Activated T-cell treated with anti-CD3 and anti-CD28 coated beads for 24 hours (primary cell): ENCODE measurements at places on chromosomes 12 and 14.

DNA sequence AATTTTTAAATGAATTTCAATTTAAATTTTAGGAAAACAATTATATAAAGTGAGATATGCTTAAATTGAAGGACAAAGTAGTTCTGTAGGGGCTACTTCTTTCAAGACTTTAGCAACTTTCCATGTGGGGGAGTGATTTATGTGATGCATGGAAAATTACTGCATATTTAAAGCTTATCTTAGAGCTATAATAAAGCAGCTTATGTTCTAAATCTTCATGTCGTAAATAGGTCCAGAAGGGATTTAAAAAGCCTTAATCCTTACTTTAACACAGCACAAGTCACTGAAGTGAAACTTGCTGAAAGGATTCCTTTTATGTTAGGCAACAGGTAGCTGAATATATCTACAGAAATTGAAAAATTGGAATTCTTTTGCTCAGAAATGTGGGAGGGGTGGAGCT is 340.4 kb downstream of the NAV3 start:
- DNase-seq = no peak

DNA sequence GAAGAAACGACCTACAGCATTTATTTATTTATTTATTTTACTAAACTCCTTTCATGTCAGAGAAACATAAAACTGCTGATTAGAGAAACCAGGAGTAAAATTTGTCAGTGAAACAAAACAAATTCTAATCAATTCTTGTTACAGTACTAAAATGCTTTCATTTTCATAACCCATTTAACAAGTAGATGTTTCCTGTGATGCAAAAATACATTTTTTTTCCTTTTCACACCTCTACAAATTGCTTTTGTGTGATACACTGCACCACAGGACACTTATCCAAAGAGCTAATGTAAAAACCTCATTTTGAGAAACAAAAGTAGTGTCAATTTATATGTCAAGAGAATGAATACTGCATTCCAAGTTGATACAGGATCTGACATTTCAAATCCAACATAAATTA is 155.1 kb downstream of the SYT1 start:
- DNase-seq = no peak

DNA sequence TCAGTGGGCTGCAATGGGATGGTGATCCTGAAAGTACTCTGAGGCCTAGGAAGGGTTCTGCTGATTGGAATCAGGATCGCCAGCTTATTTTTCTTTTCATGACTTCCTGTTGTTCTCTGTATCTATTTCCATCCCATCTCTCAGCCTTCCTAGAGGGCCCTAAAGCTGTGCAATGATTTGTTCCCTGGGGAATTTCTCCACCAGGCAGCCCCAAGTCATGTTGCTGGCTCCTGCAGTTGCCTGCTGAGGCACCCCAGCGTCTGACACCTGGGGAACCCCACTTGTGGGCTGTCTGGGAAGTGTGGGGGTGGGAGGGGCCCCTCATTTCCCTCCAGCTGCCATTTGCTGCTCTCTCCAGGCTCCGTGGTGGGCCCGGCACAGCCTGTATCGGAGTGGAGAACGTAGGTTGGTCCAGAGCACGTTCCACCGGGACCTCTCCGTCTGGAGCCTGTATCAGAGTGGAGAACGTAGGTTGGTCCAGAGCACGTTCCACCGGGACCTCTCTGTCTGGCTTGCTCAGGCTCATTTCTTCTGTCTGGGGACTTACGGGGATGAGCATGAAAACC is 138.3 kb downstream of the TSPAN9 start:
- no peak for DNase-seq

DNA sequence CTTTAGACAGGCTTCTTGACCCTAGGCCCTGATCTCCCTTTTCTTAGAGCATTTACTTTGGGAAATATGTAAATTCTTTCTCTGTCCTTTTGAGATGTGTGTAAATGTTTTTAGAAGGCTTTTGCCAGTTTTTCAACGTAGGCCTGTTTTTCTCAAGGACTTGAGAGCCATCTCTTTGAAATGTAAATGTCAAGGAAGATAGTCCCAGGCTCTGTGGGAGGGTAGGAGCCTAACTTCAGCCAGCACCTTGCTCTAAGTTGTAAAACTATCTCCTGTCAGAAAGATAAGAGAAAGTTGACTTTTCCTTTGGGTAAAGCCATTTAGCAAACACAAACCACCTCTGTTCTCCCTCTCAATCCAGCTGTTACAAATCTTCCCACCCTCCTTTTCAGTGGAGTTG is 219.8 kb downstream of the RPS29 start:
- DNase-seq = no peak

- no peak for DNase-seq
Observed at GRCh38 chr14:100122481-100123223, 36.8 kb downstream of the DEGS2 start.

DNA sequence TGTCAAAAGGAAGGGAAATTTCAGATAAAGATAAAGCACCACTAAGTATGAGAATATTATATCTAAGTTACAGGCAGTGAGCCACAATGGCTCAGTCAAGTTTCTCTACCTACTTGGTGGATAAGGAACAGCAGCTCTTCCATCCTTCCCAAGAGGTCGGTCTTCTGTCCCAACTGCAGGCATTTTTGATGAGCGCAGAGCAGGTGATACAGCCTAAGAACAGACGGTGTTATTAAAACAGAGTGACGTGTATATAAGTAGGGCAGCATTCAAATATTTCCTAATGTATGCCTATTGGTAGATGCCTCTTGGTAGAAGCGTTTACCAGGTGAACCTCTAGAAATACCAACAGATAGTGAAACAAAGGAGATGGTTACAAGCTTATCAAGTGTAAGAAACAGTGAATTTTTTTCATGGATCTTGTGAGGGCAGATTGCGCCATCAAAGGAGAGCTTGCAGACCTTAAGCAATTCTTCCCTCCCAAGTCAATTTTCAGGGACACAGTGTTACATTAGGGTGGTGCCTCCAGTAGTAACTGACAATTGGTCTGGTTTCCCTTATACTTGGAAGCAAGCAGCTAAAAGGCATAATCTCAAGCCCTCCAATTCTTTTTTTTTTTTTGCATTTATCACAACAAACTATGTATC is 274.5 kb downstream of the MED13L start:
- no peak for DNase-seq

GRCh38 chr12:95215949-95216348 is 1.3 kb downstream of the FGD6 start:
- no peak for DNase-seq

DNA sequence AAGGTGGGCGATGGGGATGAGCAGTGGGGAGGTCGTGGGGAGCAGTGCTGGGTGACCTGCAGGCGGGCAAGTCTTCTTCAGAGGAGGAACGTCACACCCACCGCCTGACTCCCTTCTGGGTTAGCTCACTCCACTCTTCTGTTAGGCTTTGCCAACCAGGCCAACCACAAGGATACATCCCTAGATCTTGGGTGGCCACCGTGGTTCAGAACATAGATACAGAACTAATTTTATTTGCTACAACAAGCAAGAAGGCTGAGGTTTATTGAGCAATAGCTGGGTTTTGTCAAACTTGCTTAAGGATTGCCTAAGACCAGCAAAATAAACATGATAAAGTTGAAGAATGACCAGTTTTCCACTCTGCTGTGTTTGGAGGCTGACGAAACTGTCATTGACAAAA is 109.4 kb downstream of the DACT1 start:
- DNase-seq = no peak

- DNase-seq = no peak
Observed at GRCh38 chr12:26857465-26858176, 24.6 kb upstream of the ITPR2 start.

GRCh38 chr14:81427348-81428058 is 27.4 kb upstream of the STON2 start:
- DNase-seq = no peak

GRCh38 chr12:3587402-3588013 is 96.5 kb downstream of the PRMT8 start:
- no peak for DNase-seq

- no peak for DNase-seq
Observed at GRCh38 chr12:124687917-124688316, 120.5 kb upstream of the NCOR2 start.

DNA sequence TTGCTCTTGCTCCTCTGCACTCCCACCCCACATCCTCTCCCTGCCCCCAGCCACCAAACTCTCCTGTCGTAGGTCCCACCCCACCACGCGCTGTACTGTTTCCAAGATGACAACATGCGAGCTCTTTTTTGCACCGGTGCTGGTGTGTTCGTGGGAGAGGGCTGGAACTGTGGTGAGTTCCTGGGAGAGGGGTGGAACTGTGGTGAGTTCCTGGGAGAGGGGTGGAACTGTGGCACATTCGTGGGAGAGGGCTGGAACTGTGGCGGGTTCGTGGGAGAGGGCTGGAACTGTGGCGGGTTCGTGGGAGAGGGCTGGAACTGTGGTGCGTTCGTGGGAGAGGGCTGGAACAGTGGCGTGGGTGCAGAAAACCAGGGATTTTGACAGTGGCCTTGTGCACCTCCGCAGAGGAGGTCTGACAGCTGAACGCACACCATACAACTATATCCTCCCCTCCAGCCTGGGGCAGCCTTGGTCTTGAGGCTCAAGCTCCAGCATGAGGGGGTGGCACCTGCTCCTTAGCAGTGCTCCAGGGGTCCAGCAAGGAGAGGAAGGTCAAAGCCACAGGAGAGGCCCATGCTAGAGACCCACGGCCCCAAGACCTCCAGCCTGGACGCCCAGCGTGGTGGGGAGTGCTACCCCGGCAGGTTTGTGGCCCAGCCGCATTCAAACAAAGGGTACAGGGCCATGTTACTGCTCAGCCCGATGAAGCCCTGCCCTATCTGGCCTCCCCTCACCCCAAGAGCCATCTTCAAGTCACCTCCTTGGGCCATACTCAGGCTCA is 50.1 kb downstream of the ACTN1 start:
- no peak for DNase-seq

GRCh38 chr12:2560356-2560755 is 234.4 kb upstream of the FKBP4 start:
- no peak for DNase-seq

DNA sequence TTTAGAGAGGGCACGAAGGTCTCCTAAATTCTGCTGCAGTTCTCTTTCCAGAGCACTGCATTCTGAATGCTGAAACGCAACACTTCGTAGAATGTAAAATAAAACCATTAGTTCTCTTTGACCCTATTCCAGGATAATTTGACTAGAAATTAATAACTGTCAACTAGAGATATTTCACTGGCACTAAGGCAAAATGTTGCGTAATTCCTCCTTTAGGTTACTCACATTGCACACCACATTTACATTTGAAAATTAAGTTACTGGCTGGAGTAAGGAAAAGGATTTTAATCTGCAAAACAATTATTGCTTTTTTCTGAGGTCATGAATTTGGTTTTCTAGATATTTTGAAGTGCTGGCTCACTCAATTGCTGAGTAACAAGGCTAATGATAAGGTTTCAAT is 58.0 kb upstream of the TRHDE start:
- DNase-seq = no peak

DNA sequence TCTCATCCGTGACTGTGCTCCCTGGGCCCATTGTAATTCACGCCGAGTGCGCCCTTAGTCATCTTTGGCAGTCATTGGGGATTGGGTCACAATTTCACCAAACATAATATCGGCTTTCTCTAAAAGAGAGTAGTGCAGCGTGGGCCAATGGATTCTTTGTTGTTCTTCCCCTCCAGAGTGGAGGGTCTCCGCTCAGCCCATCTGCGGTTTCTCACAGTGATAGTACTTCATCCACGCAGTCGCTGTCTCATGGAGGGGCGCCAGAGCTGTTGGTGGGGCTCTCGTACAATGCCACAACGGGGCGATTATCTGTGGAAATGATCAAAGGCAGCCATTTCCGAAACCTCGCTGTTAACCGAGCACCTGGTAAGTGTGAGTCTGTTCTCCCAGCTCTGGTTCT is 321.8 kb downstream of the SNAPC1 start:
- no peak for DNase-seq

DNA sequence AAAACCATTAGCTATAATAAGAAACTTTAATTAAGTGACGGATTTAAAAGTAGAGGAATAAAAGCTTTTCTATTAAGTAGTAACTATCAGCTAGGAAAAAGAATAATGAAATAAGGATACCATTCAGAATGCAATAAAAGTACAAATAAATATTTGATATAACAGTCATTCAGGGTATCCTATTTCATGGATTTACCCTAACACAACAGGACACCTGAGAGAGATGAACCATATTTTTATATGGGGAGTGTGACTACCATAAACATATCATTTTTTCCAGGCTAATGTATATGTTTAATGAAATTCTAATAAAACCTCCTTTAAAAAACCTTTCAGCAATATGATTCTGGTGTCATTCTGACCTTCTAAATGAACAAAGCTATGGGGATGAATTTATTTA is 393.8 kb downstream of the SNAPC1 start:
- no peak for DNase-seq

- no peak for DNase-seq
Observed at GRCh38 chr12:110658878-110659277, 30.0 kb downstream of the HVCN1 start.

- DNase-seq = no peak
Observed at GRCh38 chr14:94099006-94099405, 11.5 kb upstream of the IFI27 start.

DNA sequence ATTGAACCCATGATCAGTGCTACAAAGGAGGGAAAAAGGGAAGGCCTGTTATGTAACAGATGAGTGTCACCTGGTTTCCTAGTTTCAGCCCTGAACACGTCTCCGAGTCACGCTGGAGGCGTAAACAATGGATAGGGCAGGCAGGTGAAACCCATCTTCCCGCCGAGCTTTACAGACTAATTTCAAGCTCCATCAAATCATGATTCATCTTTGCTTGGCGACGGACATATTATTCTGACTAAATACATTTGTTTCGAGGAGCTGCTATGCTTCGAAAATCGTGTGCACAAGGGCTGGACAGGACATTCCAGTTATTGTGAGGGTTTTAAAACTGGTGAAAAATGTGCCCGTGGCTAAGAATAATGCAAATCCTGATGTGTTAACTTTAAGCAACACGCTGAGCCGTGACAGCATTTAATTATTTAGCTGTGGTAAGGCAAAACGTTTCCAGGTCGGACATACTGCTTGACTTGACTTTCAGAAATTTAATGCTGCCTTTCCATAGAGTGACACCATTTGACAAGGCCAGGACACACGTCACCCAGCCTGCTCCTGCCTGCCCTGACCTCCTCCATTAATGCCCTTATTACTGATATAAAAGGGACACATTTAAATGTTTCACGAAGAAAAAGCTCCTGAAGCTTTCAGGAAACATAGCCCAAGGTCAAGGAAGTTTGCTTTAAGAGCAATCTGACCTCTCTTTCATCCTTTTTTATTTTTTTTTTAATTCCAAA is 1203.5 kb upstream of the TMEM132C start:
- DNase-seq = no peak

- no peak for DNase-seq
Observed at GRCh38 chr12:129753586-129753985, 150.2 kb downstream of the TMEM132D start.

DNA sequence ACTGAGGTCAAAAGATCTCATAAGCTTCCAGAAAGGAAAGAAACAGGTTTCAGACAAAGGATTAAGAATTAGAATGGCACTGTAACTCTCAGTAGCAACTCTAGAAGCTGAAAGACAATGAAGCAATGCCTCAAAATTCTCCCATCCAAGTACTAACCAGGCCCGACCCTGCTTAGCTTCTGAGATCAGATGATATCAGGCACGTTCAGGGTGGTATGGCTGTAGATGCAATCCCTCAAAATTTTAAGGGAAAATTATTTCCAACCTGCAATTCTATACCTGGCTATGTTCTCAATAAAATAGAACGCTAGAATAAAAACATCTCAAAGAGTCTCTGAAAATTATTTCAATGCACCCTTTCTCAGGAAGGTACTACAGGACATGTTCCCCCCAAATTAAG is 19.6 kb downstream of the NOXRED1 start:
- DNase-seq = no peak
